ENCODE measurements at places on chromosomes 2 and 18.
A peak's percentile ranks its signal among the peaks of the same experiment; 100 is the strongest.

DNA sequence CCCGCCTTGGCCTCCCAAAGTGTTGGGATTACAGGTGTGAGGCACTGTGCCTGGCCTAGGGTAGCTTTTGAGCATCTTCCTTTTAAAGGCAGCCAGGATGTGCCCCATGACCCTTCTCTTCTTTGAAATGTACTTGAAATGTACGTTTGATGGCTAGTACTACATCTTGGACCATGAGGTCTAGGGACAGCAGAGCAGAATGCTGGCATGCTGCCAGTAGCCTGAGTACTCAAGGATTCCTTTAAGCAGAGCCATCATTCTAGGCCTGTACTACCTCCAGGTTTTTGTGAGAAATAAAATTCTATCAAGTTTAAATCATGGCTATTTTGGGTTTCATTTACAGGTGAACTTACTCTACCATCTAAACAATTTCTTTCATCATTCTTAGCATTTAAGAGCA is 2.9 kb upstream of the EML6 start:
- DNase-seq: no peak

GRCh38 chr2:19684516-19684915 is 217.3 kb downstream of the TTC32 start:
- no peak for DNase-seq

DNA sequence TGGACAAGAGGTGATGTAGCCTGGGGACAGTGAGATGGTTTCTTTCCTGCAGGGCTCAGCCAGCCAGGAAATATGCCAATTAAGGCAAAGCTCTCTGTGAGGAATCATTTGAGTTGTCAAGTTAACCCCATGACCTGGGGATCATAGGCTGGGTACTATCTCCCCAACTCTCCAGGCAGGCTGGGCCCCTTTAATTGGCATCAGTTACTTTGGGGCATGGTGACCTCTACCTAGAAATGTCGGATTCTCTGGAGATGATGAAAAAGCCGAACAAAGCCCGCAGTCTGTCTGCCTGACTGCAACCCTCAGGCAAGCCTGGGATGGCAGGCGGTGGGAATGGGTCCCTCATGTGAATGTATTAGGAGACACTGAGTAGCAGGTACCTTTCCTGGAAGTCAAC is 193.5 kb upstream of the SMAD2 start:
- DNase-seq: no peak

DNA sequence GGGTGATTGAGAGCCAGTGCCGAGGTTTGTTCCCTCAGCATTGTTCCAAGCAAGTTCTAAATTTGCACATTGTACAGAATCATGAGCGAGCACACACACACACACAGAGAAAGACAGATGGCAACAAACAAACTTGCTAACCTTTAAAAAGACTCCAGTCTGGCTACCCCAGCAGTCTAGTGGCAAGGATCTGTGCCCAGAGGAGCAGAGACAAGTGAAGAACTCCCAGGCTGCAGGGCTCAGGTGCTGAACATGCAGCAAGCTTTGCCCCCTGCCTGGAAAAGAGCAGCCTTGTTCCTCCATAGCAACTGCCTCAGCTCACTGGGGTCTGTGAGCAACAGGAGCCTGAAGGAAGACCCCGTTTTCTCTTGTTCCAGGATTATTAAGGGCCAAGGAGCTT is 169.2 kb upstream of the CCDC68 start:
- DNase-seq: no peak

GRCh38 chr2:20326163-20326780 is 24.4 kb downstream of the PUM2 start:
- DNase-seq: peak; percentile 29

DNA sequence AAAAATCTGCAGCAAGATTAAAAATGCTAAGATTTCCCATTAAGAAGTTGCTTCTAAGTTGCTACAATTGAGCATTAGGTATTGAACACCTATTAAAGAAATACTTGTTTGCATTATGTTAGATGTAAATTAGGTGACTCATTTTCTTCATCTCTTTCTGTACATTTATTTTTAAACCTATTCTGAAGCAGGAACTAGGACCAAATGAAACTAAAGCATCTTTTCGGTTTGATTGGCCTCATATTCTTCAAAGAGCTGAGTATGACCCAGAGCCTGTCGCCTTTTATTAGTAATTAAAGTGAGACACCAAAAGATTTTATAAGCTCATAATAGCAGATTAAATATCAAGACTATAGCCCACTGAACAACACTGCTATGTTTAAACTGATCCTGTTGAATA is 83.4 kb upstream of the ZEB2 start:
- no peak for DNase-seq

- no peak for DNase-seq
These were observed 228.5 kb downstream of the TTC32 start for GRCh38 chr2:19673213-19673791.

DNA sequence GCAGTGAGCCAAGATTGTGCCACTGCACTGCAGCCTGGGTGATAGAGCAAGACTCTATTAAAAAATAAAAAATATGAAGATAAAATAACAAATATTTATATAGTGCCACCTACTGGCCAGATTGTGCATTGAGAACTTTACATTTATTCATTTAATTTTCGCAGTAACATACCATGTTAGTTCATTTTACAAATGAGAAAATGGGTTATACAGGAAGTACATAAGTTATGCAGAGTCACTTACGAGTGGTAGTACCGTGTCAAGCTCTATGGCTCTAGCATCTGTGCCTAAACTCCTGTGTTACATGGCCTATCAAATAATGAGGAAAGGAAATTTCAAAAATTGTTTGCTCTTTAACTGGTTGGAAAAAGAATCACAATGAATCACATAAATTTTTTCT is 27.9 kb downstream of the RIF1 start:
- DNase-seq: no peak

DNA sequence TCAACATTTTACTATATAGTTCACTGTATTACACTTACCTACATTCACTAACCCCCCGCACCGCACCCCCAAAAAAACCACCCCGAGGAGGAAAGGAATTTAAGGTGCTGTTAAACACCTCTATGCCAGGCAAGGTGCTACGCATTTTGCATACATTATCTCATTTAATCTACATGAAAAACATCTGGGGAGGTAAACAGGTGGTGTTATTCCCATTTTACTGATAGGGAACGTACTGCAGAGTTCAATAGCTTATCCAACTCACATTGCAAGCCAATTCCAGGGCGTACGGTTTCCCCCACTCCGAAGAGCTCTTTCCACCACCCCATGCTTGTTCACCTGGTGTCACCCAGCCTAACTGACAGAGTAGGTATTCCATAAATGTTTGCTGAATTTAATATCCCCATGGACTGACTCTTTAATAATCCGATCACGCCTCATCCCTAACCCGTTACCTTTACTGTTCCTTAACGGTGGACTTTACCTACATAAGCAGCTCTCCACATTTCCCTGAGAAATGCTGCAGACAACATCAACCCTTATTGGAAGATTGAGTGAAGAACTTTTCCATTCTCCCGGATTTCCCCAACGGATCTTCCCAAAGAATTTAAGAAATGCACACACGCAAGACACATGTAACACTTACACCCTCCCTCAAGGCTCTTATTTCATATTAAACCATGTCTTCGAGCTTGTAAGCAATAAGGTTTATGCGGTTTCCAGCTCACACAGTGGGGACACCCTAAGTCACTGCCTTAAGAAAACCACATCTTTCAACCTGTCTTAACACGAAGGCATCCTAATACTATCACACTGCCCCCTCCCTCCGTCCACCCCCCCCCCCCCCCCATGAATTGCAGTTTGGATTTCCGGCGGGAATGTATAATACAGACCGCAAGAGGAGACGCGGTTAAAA is 1.2 kb downstream of the RAPH1 start:
- no peak for DNase-seq

DNA sequence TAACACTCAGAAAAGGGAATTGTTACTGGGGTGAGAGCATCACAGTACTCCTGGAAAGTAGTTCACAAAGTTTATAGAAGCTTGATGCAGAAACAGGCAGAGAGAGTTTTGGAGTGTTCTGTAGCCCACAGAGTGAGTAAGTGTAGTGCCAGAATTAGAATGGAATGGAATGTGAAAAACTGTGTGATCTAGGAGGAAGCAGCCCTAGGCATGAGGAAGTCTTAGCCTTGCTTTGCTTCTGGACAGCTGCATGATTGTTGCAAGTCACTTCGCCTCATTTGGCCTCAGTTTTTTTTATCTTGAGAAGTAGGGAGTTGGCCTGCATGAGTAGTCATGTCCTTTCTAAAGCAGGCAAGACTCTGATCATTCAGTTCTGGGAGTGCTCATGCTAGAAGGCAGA is 10.9 kb downstream of the SERPINB12 start:
- DNase-seq: no peak

GRCh38 chr2:35374845-35375244 is 980.7 kb upstream of the CRIM1 start:
- no peak for DNase-seq

- DNase-seq: no peak
These were observed 546.8 kb downstream of the TNS1 start for GRCh38 chr2:217456016-217456415.

DNA sequence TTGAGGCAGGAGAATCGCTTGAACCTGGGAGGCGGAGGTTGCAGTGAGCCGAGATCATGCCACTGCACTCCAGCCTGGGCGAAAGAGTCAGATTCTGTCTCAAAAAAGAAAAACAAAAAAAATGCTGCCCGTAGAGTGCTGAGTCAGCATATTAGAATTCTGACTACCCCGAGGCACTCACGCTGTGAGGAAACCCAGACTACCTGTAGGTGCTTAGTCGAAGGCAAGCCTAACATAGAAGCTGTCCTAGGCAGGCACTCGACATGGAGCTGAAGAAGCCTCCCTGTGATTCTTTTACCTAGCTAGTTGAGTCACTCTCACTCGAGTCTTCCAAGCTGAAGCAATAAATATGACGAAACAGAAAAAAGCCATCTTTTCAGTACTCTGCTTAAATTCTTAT is 1323.2 kb upstream of the DDX18 start:
- no peak for DNase-seq

GRCh38 chr2:119678021-119678656 is 862 bp upstream of the TMEM177 start:
- peak; percentile 56 for DNase-seq

GRCh38 chr18:46031741-46032140 is 40.3 kb downstream of the PSTPIP2 start:
- DNase-seq: no peak

GRCh38 chr2:237558961-237559641 is 7.3 kb upstream of the PRLH start:
- DNase-seq: peak; percentile 78

- no peak for DNase-seq
These were observed 78.2 kb downstream of the DYSF start for GRCh38 chr2:71531522-71532047.

DNA sequence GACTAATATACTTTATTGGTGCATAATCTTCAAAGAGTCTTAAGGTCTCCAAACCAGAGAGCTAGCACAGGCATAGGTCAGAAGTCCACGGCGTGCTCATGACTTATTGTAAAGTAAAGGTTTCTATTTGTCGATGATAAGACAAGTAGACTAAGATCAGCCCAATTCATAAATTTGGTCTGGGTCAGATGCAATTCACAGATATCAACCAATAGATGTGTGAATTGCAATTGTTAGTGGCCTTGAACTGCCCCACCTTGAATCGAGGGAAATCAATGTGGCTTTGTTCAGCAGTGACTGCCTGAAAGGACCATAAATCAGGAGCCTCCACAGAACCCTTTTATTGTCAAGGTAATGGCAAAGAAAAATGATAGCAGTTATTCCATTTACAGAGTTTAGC is 39.1 kb upstream of the CPS1 start:
- DNase-seq: no peak

DNA sequence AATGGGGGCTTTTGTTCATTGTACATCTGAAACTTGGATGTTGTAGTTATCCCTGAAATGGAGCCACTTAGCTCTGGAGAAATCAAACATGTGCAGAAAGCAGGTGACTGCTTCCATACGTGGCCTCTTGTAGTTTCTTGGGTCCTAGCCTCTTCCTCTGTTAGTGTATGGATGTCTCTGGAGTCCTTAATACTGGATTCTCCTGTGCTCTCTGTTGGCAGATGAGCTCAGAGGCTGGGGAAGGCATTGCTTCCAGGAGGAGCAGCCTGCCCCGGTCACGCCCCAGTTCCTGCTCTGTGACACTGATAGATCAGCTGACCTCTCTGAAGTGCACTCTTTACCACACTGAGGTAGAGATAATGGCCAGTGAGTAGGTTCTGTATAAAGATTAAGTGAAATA is 176.2 kb downstream of the LDLRAD4 start:
- no peak for DNase-seq

DNA sequence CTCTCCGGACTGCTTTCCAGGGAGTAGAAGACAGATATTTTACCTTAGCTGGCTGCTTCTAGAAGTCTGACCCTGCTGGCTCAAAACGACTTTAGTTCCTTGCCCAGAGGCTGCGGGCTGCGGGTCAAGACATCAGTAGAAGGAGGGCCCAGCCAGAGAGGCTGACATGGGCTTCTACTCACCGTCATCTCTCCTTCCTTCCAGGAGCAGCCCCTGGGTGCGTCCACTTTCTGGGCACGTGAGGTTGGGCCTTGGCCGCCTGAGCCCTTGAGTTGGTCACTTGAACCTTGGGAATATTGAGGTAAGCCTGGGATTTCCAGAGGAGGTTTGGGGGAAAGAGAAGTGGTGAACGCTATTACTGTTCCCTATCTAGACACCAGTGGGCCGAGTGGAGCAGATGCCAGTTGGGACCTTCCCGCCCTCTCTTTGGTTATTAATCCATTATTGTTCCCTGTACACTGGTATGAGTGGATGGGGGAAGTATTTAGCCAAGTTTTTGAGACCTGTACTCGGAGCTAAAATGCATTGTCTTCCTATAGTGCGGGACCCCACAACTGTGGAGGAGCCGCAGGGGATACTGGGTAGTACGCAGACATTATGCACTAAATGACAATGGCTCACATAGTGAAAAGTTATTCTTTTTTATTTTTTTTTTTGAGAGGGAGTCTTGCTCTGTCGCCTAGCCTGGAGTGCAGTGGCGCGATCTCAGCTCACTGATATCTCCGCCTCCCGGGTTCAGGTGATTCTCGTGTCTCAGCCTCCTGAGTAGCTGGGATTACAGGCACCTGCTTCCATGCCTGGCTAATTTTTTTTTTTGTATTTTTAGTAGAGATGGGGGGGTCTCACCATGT is 26.3 kb upstream of the CASP8 start:
- DNase-seq: peak; percentile 2

GRCh38 chr2:133063775-133064174 is 393.8 kb upstream of the LYPD1 start:
- no peak for DNase-seq

- no peak for DNase-seq
These were observed 93.9 kb upstream of the CTDP1 start for GRCh38 chr18:79585395-79586370.

DNA sequence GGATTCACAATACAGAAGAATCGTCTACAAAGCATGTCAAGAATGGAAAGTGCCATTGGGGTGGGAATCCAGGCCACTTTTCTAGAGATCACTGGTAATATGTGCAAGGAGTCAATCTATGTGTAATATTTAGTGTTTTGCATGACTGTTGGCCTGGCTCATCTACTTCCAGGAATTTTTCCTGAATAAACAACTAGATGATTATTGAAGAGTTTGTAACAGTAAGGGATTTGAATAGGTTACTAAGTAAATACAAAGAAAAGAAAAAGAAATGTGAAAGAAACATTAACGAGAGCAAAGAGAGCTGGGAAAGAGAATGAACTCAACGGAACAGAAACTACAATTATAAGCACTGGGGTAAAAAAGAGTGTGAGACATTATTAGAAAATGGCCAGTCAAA is 406.0 kb downstream of the TGIF1 start:
- no peak for DNase-seq

GRCh38 chr2:70516596-70516995 is 37.0 kb downstream of the TGFA start:
- DNase-seq: no peak

GRCh38 chr2:233999182-233999581 is 51.3 kb upstream of the SPP2 start:
- no peak for DNase-seq

- DNase-seq: no peak
These were observed 20.6 kb upstream of the LOXHD1 start for GRCh38 chr18:46677611-46678010.
